ENCODE measurements at places on chromosomes 7 and 10.
A peak's percentile ranks its signal among the peaks of the same experiment; 100 is the strongest.

DNA sequence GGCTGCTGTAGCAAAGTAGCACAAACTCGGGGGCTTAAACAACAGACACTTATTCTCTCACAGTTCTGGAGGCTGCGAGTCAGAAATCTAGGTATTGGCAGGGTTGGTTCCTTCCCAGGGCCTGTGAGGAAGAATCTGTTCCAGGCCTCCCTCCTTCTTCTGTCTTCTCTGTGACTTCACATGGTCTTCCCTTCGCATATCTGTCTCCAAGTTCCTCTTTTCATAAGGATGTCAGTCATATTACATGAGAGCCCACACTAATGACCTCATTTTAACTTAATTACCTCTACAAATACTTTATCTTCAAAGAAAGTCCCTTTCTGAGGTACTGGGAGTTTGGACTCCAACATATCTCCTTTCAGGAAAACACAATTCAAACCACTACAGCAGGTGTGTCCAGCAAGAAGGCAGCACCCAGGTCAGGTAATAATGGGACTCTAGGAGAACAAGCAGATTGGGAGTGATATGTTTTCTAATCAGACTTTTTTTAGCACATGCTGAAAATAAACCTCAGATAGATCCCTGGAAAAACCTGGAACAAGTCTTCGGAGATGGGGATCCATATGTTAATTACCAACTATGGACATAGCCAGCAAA lies 11.7 kb downstream of the CREB5 start:
- DNase-seq = no peak

- DNase-seq = no peak
Observed at GRCh38 chr10:126930131-126930882, 25.1 kb downstream of the DOCK1 start.

- DNase-seq = no peak
Observed at GRCh38 chr10:127919418-127920271, 12.7 kb downstream of the PTPRE start.

GRCh38 chr10:43054593-43054992 lies 22.3 kb upstream of the RET start:
- DNase-seq = no peak

- DNase-seq = no peak
Observed at GRCh38 chr7:1255817-1256340, 23.2 kb downstream of the UNCX start.

DNA sequence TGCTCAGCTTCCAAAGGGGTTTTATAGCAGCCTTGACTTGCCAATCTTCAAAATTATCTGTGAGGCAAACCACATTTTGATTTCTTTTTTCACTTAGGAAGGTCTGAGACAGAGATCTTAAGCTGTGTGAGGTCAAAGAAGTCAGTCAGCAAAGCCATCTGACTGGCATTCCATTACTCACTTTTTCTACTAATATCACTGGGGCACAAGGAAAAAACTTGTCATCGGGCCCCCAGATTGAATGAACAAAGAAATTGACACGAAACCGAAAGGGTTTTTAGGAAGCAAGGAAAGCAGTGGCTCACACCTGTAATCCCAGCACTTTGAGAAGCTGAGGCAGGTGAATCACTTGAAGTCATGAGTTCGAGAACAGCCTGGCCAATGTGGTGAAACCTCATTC lies 78.5 kb upstream of the FRMD4A start:
- DNase-seq = no peak

GRCh38 chr7:130492523-130493274 lies 814 bp downstream of the MEST start:
- DNase-seq = no peak

DNA sequence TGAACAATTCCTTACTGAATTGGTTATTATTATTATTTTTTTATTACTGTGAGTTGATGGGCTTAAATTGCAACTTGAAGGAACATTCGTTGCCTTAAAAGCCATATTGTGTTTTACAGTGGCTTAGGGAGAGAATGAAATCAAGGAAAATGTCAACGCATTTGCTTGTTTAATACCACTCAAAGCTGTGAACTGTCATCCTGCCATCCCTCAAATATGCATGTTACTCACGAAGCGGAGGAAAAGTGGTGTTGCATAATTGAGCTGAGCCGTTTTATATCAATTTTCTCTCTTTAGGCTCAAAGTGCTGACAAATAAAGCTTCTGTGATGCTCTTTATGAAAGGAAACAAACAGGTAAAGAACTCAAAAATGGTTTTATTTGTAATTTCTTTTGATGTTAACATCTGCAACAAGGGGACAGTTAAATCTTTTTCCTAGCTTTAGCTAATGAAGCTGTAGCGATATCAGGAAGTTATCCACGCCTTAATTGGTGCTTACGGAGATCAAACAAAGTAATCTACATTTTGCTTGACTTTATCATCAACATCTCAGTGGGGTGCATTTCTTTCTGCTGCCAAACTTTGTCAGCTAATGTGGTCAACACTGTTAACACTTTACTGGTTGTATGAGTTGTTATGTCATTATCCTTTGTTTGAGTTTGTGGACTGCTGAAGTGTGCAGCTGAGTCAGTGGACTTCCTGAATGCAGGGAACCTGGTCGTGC lies 33.1 kb downstream of the GLRX3 start:
- DNase-seq = no peak

GRCh38 chr7:30226614-30227268 lies 57.7 kb upstream of the ZNRF2 start:
- no peak for DNase-seq

DNA sequence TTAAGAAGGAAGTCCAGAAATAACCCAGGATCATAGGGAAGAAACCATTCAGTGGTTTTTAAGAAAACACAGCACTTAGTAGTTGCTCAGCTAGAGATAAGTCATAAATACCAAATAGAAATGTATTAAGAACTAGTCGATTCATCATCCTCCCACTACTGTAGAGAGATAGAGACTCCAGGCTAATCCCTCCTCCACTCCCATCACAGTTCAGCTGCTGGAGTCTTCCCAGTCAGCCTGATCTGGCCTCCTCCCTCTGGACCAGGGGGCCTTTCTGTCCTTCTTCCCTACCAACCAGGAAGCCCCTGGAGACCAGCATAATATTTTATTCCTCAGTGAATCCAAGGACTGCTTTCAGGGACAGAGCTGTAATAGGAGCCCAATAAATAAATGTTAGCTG lies 294.1 kb upstream of the YAE1 start:
- DNase-seq = no peak

GRCh38 chr7:8125680-8126444 lies 136.1 kb downstream of the ICA1 start:
- DNase-seq = peak; percentile 35

DNA sequence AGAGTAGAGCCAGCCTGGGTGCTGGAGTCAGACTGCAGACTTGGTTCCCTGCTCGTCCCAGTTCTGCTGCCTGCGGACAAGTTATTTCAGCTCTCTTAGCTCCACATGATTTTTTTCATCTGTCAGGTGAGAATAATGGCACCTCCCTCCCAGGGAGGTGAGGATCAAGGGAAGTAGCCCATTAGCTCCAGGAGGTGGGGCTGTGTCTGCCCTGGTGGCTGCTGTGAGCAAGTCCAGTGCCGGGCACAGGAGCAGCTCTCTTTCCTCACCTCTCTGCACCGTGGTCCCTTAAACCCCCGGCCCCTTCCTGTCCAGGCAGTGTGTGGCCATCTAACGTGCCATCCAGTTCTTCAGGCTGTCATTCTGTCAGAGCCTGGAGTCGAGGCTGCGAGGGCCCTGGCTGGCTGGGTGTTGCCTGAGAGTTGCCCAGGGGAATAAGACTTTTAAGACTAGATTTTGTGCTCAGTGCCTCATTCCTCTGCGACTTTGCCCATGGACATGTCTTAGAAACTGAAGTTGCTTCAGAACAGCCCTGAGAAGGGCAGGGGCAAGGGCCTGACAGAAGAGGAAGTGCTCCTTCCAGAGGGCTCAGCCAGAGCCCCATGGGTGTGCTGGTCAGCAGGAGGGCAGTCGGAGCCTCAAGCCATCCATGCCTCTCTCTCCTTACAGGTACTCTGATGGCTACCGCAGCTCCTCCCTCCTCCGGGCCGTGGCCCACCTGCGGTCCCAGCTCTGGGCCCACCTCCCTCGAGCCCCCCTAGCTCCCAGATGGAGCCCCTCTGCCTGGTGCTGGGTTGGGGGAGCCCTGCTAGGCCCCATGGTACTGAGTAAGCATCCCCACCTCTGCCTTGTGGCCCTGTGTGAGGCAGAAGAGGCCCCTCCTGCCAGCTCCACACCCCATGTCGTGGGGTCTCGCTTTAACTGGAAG lies 5.0 kb downstream of the ABCB8 start:
- no peak for DNase-seq

DNA sequence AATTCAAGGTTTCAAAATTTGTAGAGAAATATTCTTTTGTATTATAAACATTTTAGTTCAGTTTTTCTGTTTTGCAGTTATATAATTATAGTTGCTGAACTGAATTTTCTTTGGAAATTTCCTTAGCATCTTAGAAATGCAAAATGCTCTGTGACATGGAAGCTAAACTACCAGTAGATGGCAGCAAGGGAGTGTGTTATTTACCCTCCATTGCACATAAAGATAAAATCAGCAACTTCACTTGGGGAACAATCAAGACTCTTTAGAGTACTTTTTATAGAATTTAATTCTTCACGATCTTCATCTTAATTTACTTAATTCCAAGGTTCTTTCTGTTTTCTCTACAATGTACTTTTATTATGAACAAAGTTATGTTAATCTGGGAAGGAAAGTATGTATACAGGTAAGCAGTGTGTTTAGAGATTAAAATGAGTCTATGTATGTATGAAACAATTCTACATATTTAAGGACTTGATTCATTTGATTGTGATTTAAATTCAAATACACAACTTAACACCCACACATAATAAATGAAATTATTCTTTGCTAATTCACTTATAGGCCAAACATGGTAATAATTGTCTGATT lies 404.2 kb downstream of the THSD7A start:
- no peak for DNase-seq

- no peak for DNase-seq
Observed at GRCh38 chr10:5970527-5970926, 6.8 kb downstream of the IL15RA start.

DNA sequence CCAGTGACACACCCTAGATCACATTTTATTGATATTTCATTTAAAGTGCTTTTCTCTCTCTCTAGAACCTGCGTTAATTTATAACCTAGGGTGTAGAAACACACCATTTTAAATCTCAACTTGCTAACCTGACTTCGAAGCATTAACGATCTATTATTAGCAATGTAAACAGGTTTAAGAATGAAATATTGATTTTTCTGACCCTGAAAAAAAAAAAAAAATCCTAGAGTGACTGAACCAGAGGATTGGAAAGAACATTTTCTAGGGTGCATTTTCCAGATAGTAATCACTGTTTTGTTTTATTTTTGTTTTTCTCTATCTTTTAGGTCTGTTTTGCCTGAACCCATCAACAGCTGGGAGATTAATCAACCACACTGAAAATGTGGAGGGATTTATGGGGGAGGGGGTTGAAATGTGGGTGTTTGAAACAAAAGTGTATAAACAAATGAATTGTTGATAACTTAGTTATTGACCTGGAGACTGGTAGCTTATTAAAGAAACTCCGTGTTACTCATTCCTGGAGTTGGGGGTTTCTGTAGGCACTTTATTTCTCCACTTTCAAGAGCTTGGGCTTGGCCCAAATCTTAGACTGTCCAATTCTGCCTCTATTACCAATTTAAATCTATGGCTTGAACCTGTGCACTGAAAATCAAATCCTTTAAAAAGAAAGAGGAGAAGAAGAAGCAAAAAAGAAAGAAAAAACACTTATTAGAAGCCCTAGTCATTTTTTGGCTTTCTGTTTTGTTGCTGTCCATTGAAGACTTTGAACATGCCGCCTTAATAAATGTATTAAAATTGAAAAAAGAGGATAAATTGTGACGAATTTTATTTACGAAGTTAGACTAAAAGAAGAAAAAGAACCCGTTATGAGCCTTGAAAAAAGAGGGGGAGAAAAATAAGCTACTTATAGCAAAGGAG lies 2.8 kb downstream of the HOXA2 start:
- no peak for DNase-seq

DNA sequence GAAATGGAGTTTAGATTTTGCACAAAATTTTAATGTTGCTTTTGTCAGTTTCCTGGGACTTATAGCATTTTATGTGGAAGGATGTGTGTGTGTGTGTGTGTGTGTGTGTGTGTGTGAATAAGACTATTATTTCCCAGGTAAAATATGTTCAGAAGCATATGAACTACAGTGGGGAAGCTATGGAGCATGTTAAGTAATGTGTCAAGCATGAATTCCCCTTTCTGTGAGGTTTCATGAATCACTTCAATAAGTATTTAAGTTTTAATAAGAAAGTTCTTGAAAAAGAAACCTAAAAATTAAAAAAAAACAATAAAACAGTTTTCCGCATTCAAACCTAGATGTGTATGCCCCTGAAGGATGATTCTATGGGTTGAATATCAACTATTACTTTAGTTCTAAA lies 693 bp downstream of the CREB5 start:
- no peak for DNase-seq

DNA sequence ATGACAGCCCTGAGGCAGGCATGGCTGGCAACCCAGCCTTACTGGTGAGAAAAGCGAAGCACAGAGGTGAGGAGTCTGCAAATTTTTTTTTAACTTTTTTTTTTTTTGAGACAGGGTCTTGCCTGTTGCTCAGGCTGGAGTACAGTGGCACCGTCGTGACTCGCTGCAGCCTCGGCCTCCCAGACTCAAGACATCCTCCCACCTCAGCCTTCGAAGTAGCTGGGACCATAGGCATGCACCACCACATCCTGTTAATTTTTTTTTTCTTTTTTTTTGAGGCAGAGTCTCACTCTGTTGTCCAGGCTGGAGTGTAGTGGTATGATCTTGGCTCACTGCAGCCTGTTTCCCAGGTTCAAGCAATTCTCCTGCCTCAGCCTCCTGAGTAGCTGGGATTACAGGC lies 35.1 kb upstream of the DLG5 start:
- DNase-seq = no peak

GRCh38 chr10:71939304-71939703 lies 24.9 kb upstream of the CHST3 start:
- DNase-seq = no peak

DNA sequence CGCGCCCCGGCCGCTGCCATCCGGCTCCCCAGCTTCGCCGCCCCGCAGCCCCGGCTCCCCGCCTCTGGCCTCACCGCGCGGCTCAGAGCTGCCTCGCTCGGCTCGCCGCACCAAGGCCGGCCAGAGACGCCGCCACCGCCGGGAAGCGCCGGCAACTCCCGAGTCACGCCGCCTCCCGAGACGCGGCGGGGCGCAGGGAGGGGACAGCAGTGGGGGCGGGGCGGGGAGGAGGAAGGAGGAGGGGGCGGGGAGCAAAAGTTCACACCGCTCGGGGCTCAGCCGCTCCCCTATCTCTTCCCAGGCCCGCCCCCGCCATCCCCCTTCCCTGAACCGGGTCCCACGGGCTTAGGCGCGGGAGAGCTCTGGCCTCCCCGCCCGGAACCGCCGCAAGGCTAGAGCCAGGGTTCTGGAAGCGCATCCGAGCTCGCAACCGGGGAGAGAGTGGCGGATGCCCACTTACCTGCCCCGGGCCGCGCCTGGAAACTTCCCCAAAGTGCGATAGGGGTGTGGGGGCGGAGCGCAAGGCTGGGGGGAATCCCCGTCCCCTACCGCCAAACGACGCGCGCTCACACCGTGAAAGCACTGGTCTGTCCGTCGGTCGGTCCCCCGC lies 1.0 kb downstream of the CHST15 start:
- no peak for DNase-seq

Measured in stimulated activated CD4-positive, alpha-beta T cell treated with anti-CD3 and anti-CD28 coated beads, Interleukin-1b, Interleukin-23, amount 100 ng/mL, for 1 hour (primary cell).